ENCODE measurements at places on chromosomes 2 and 18.

- no peak for DNase-seq
Measured at GRCh38 chr2:187081461-187081860, 232.5 kb upstream of the ZSWIM2 start.

- DNase-seq = no peak
Measured at GRCh38 chr18:22547807-22548561, 130.3 kb upstream of the CTAGE1 start.

DNA sequence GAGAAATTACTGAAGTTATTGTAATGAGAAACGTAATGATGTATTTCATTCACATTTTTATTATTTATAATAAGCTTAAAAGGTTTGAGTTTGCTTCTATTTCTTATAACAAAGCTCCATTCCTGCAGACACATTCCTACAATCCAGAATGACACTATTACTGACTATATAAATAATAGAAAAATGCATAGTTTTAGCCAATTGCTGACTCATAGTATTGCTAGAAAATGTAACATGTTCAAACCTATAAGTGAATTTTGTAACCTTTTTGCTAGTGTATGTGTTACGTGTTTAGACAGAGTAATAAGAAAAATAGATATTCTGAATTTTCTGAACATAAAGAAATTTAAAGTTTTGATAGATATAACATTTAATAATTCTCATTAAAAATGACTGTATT is 9.3 kb upstream of the VWC2L start:
- no peak for DNase-seq

GRCh38 chr2:112767693-112768330 is 3.4 kb upstream of the CKAP2L start:
- no peak for DNase-seq

DNA sequence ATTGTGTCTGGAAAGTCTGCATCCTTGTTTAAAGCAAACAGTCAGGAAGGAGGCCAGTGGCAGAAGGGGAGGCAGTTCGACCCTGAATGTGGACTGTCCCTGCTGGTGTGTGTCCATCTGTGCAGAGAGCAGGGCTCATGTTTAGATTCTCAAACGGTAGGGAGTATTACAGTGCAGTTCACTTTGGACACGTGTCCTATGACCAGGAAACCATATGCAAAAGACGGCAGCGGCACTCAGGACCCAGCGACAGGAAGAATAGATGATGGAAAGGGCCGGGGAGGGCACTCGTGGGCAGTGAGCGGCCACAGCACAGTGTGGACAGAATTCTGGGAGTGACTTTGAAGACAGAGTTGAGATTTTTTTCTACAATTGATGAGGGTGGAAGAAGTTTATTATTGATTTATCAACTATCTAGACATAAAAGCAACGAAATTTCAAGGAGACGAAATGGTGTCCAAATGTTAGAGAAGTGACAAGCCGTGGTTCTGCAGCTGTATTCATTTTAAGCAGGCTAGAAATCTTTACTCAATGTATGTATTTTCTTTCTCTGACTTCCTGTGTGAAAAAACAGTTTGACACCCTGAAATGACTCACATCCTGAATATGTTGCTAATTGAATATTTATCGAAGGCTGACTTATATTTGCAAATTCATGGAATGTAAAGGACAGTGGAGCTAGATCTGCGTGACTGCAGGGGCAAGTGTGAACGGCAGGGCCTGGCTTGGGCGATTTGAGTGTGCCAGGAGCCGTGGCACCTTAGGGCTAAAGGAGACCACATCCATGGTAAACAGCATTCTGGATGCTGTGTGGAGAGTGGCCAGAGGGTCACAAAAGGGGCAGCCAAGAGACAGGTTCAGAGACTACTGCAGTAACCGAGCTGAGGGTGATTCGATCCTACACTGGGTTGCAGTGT is 214.2 kb downstream of the PTGR3 start:
- no peak for DNase-seq

DNA sequence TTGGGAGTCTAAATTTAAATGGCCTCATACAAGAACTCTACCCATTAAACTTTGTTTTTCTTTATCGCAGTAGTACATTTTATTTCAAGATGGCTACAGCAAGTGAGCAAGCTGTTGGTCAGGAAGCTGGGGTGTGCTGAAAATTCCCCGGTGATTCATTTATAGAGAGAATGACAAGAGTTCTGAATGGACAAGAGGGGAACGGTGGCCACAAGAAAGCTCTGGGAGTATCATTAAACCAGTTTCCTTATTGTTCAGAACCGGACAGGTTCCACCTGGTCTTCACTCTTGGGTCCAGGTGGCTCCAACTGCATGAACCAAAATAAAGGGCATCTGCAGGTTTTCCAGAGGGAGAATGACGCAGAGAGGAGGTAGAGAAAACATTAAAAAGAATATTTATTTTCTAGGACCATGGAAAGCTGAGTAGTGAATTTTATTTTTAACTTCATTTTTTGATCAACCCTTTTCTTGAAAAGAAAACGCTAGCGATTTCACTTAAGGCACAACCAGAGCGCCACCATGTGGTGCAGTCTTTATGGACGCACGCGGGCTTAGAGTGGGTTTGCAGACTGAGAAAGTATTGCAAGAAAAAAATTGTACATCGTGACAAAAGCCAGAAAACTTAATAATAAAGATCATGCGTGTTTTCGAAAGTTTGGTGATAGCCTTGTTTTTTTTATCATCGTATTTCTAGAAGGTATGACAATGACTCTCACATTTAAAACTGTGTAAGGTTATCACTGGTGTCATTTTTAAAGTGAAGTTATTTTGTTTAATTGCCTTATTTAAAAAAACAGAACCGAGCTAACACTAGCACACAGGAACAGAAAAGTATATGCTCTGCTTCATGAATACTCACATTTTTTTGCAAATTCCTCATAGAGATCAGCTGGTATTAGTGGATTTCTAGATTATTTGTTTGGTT is 97.9 kb upstream of the NOL4 start:
- no peak for DNase-seq

GRCh38 chr18:2654928-2655177 is 673 bp upstream of the SMCHD1 start:
- no peak for DNase-seq

All from tibial artery (tissue), 4 donors.